ENCODE measurements at places on chromosomes 3 and 15.

- DNase-seq, result peak; percentile 32
These were observed 589 bp downstream of the ANAPC13 start for GRCh38 chr3:134485075-134485717.

- no peak for DNase-seq
These were observed 61.4 kb downstream of the COL8A1 start for GRCh38 chr3:99699841-99700240.

GRCh38 chr3:72830452-72831223 lies 17.6 kb downstream of the SHQ1 start:
- no peak for DNase-seq

GRCh38 chr3:159273608-159274007 lies 471.8 kb downstream of the MFSD1 start:
- DNase-seq, result peak; percentile 10

DNA sequence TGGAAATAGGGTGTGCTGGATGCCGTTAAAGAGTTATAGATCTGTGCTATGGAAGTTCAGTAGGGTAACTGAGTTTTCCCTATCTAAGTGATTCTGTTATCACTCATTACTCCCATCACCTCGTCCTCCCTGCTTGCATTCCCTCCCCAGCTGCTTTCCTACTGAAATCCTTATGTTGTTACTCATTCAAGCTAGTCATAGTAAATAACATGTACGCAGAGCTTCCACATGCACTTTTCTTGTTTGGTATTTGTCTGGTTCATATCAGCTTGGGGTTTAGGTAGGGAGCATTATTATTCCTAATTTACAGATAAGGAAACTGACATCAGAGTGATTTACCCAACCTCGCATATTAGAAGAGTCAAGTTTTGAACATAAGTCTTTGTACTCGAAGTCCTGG lies 135.1 kb downstream of the HCN4 start:
- no peak for DNase-seq

- no peak for DNase-seq
These were observed 528.2 kb upstream of the CBLB start for GRCh38 chr3:106397006-106397405.

DNA sequence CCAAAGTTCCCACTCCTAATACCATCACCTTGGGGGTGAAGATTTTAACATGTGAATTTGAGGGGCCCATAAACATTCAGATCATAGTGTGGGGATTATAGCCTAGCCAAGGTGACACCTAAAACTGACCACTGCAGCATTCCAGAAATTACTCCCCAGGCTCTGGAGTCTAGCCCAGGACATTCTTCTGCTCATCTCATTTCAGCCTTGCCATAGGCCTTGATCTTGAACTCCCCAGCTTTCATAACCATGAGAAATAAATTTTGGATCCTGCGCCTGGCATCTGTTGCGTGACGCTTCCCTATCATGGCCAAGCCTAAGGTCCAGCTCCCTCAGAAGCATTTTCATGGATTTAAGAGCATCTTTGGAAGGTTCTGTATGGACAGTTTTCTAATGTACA lies 502.9 kb upstream of the THBS1 start:
- DNase-seq, result no peak

DNA sequence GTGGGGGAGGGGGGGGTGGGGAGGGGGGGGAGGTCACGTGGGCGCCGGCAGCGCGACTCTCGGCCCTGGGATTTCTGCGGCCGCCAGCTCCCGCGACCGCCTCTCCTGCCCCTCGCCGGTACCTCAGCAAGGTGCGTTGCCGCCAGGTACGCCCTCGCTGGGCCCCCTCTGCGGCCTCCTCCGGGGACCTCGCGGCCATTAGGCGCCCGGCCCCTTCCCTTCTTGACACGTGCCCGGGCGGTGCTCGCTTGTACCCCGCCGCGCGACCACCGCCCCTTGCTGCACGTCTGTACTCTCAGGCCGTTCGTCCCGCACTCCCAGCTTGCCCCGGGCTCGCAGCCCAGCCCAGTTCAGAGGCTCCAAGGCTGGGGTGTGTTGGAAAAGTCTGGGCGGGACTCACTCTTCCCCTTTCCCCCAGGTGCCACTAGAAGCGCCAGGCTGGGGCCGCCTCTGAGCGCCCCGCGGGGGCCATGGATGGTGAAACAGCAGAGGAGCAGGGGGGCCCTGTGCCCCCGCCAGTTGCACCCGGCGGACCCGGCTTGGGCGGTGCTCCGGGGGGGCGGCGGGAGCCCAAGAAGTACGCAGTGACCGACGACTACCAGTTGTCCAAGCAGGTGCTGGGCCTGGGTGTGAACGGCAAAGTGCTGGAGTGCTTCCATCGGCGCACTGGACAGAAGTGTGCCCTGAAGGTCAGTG lies at the start of gene MAPKAPK3:
TSS of gene MAPKAPK3 (plus strand) at position 56 of the 696 bp plus-strand sequence. CDS start at position 471, 415 bp downstream.
- peak; percentile 40 for DNase-seq

DNA sequence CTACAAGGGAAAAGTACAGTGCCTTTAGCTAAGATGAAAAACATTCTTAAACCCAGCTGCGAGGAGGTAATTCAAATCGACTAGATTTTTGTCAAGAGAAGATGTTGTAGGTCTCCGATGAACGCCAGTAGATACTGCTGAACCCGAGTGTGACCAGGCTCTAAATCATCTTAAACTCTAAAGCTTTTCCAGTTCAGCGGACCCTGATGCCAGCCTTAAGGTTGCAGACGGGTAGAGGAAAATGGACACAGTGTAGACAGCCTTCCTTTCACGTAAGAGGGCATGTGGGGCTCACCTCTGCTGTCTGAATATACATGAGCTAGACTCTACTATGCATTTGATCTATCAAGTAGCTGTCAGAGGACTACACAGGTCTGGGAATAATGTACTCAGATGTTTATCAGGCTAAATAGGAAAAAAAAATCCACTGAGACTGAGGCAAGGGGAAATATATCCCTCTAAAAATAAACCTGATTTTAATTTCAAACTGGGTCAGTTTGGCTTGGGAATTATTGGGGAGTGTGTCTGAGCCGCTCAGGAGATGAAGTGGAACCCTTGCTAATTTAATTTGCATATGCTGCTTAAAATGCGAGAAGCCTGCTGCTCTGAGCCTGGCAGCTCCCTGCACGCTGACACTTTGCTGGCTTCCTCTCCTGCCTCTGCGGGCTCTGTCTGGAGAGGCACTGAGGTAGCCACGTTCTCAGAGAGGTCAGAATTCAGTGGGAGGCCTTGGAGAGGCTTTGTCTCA lies 151.9 kb downstream of the CADPS start:
- DNase-seq, result no peak

DNA sequence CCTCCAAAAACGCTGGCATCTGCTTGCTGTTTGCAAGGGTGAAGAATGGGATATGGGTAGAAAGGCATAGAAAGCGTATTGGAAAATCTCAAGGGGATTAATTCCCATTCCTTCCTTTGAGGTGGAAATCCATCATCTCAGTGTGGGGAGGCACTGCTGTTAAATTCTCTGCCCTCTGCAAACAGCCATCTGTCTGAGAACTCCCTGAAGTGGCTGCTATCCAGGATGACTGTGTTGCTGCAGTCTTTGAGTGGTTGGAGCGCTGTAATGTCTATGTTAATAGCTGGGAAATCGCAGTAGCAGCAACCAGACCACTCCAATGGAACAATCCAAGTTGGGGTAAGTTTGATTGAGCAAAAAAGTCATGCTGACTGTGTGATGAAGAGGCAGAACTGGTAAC lies 625.9 kb downstream of the NLGN1 start:
- no peak for DNase-seq

- DNase-seq, result peak; percentile 72
These were observed 72.8 kb downstream of the VGLL4 start for GRCh38 chr3:11570789-11571495.

GRCh38 chr3:137642831-137643230 lies 121.3 kb upstream of the SOX14 start:
- DNase-seq, result no peak

DNA sequence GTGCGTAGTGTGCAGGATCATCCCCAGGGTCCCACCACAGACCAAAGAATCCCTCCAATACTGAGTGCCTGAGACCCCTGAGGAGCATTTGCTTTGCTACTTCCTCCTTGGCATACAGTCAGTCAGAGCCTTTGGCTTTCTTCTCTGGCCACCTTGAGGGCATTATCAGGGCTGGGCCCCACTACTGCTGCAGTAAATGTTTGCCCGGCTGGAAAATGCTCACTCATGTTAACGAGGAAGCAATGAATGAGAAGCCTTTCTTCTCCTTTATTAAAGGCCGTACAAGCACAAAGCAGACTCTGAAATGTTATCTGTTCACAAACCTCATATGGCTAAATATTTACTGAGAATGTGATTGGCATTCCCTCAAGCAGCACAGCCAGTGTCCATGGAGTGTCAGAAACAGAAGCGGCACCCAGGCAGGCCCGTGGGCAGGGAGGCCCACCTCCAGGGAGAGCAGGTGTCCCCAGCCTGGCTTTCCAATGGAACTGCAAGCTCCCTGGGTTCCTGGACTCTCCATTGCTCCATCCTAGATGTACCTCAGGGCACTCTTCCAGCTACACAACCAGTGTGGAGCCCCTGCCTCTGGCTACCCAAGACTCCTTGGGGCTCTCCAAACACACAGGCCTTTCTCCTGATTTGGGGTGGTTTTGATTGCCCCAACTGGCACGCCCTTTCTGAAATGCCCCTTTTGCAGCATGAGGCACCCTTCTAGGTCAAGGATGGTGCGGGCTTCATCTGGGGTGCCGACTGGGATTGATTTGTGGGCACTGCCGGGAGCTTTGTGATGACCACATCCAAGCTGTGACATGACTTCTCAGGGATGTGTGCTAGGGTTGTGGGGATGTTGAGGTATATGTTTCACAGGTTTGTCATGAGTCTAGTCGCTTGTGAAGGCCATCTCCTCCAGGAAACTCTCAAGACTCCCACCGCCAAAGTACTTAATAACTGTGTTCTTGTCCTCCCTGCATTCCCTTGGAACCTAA lies 195.6 kb downstream of the FAM43A start:
- no peak for DNase-seq

DNA sequence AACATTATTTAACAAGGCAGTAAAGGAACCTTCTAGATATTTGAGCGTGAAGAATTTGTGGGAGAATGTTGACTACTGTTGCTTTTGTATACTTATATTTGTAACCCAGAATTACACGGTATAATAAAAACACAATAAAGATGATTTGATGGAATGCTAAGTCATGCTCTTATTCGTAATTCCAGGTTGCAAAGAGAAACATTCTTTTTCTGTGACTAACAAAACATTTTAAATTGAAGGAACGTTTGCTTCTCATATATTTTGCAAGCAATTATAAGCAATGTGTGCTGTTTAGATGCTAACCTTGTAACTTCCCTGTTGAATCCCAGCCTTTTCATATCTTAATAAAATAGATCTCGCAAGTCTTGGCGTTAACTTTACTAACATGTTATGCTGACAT lies 124.4 kb upstream of the CGNL1 start:
- DNase-seq, result no peak

DNA sequence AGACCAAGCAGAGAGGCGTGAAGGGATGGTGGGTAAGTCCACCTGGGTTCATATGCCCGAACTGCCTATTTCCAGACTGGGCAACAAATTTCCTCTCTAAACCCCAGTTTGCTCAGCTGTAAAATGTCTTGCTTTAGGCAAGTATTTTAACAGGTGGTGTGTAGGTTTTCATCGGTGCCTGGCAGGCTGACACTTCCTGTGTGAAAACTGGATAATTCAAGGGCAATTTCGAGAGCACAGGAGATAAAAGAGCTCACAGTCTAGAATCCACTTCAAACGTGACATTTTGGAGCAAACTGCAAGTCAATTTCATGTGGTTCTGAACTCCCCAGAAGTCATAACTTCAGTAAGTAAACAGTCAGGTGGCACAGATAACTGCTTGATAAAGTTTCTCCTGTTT lies 112.2 kb downstream of the OXNAD1 start:
- DNase-seq, result no peak

DNA sequence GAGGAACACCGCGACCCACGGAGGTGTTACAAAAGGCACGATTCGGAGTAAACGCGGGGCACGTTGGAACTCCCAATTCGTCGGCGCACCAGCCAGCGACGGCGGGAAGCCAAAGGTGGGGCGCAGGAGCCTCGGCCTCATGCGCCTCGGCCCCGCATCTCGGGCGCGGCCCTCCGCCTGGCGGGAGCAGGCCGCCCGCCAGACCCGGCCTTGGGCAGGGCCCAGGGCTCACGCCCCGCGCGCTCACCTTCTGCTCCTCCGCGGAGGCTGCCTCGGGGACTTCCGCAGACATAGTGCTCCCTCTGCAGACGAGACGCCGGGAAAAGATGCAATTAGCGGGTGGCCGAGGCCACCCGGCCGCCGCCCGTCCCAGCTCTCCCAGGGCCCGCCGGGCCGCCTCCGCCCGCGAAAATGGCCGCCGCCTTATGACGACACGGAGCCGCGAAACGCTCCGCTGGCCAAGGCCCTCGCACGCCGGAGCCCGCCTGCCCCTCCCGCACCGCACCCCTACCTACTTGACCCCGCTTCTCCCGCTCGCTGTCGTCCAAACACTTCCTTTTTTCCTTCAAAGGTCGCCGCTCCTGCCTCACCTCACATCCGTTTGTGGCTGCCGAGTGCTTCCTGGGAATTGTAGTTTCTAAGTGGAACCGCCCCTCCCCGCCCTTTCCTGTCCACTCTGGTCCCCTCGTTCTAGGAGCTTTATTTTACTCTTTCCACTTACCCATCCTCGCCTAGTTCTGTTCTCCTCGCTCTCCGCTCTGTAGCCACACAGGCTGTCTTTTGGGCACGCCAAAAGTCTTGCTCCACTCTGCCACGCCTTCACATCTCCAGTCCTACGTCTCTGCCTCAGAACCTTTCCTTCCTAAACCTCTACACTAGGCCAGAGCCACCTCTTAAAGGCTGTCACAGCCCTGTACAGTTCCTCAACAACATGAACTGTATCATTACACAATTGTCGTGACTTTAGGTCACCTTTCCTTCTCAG lies at the start of gene ARPP19:
TSS of gene ARPP19 (minus strand) at position 430 of the 985 bp plus-strand sequence. CDS start at position 292, 138 bp downstream.
- DNase-seq, result peak; percentile 83

GRCh38 chr3:18670759-18671158 lies 245.6 kb upstream of the SATB1 start:
- DNase-seq, result no peak

GRCh38 chr3:60650171-60650570 lies 601.1 kb downstream of the FHIT start:
- DNase-seq, result no peak

DNA sequence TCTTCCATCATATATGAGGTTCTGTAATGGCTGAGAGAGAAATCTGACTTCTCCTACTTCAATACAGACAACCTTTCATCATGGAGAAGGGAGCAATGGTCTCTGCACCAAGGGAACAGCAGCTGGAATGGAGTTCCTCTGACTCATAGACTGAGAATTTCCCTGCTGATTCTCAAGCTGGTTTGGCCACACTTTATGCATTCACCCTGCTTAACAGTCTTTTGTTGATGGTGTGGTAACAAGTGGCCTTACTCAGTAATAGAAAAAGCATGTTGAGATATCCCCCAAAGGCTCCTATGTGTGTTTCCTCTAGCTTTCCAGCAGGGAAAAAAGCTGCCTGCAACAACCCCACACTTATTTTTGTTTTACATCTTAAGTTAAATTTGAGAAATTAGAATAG lies 138.1 kb downstream of the GREM1 start:
- DNase-seq, result peak; percentile 42

GRCh38 chr15:40066589-40066988 lies 27.6 kb upstream of the SRP14 start:
- DNase-seq, result no peak

DNA sequence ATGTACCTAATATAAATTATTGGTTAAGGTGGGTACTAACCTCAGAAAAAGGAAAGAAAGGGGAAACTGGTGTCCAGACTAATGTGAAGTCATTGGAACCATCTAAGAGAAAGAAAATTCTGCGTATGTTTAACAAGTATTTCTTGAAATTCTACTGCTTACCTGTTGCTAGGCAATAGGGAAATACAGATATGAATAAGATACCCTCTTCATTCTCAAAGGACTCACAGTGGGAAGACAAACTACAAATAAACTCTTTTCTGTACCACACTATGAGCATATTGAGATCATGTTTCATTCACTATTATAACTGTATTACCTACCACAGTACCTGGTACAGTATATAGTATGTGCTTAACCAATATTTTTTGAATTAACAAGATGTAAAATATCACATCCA lies 140.5 kb upstream of the MLF1 start:
- no peak for DNase-seq
